ENCODE measurements at places on chromosomes 6 and 20.

DNA sequence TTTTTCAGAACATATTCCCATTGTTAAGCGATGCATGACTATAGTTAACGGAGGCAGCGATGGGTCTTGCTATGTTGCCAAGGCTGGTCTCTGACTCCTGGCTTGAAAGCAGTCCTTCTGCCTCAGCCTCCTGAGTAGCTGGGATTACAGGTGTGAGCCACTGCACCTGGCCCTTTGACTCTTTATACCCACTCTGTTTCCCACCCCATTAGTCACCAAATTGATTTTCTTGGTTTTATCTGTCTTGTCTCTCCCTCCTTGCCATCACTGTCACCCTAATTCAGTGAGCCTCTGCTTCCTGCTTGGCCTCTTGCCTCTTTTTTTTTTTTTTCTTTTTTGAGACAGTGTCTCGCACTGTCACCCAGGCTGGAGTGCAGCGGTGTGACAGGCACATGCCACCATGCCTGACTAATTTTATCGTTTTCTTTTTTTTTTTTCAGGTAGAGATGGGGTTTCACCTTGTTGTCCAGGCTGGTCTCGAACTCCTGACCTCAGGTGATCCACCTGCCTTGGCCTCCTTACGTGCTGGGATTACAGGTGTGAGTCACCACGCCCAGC, 31.3 kb downstream of the ZFAND3 start:
- no peak for DNase-seq

DNA sequence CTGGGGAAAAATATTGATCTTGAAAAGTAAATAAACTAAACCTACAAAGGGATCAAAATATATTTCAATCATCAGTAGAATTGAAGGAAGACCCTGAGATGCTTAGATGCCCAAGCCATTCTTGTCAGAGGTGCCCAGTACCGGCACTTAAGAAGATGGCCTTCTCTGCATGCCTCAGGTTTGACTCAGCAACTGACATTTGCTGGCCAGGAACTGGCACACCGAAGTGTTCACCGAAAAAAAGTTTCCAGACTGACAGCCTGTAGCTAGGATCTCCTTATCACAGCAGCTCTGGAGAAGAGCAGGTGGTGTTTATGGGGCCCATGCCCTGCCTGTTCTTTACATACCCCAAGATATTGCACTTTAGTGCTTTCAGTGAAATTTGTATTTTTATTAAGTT, 203.2 kb downstream of the MOXD1 start:
- no peak for DNase-seq

GRCh38 chr6:150866991-150867501, 1.5 kb downstream of the MTHFD1L start:
- DNase-seq: no peak

DNA sequence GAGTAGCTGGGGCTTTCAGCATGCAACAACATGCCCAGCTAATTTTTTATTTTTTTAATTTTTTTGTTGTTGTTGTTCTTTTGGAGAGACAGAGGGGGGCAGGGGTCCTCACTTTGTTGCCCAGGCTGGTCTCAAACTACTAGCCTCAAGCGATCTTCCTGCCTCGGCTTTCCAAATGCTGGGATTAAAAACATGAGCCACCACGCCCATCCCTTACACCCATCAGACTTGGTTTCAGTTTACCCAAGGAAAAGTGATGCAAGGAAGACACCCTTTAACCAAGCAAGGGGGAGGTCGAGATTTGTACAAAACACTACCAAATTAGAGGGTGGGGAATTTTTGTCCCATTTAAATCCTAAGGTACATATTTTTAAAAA, 210.1 kb downstream of the ARHGAP18 start:
- no peak for DNase-seq

- DNase-seq: no peak
These were observed 4.7 kb downstream of the DXO start for GRCh38 chr6:31966997-31967925.

DNA sequence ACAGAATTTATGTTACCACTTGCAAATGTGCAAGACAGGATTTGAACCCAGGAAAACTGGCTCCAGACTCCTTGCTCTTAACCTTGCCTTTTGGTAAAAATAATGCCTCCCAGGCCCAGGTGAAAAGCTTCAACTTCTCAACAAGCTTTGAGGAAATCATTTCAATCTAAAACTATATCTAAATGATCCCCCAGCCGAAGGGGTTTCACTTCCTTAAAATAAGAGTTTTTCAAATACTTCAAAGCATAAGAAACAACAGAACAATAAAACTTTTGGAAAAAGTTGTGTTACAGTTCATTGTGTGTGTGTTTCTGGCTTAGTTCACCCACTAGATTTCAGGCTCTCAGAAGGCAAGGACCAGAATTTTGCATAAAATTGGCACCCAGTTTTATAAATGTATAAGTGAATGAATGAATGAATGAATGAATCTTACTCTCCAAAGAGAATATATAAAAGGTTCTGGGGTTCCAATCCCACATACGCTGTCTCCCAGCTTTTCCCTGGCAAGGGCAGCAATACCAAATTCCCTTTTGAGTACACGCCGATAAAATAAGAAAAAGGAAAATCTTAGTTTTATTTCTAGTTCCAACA, 5.4 kb downstream of the OR2H2 start:
- no peak for DNase-seq

DNA sequence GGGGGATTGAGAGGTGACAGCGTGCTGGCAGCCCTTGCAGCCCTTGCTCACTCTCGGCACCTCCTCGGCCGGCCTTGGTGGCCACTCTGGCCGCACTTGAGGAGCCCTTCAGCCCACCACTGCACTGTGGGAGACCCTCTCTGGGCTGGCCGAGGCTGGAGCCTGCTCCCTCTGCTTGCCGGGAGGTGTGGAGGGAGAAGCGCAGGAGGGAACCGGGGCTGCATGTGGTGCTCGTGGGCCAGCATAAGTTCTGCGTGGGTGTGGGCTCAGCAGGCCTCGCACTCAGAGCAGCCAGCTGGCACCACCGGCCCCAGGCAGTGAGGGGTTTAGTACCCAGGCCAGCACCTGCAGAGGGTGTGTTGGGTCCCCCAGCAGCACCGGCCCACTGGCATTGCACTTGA, 912.2 kb upstream of the ADGRB3 start:
- DNase-seq: no peak

- DNase-seq: no peak
These were observed 122.3 kb downstream of the JARID2 start for GRCh38 chr6:15368186-15368585.

GRCh38 chr6:16921399-16922110, 160.3 kb upstream of the ATXN1 start:
- DNase-seq: no peak
